Stomach (tissue), 19 donors: ENCODE measurements at places on chromosomes 1 and 21. TPM values are rescaled to one million over a fixed set of nuclear protein-coding genes. Genes with fewer than 3 reads are reported as not detected.
A peak's percentile ranks its signal among the peaks of the same experiment; 100 is the strongest.

DNA sequence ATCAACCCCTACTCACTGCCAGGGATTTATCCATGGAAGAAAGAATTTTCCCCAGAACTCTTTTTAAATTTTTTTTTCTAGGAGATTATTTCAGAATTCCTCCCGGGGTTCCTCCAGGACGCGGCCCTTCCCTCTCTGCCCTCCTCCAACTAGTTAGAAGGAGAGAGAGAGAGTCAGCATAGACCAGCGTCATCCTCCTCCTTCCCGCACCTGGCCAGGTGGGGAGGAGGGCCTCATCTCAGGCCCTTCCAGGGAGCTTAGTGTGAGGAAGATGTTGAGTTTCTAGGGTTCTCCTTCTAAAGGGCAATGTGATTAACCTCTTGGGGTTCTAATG is 63.6 kb downstream of the CDK18 start:
- H3K27me3 ChIP-seq = no peaks in the 10 kb centered on the region
- peak overlapping the region; percentile 53 for H3K4me3 ChIP-seq
- peak; percentile 23 for DNase-seq
- peak overlapping the region; percentile 73 for H3K27ac ChIP-seq

GNG12 gene
- total RNA-seq = 71.9 TPM

- no peaks in the 10 kb centered on the region for H3K36me3 ChIP-seq
- H3K4me1 ChIP-seq = no peaks in the 10 kb centered on the region
- H3K4me3 ChIP-seq = no peak overlapping the region
- H3K27ac ChIP-seq = no peak overlapping the region
These were observed 180.8 kb downstream of the TPR start for GRCh38 chr1:186194107-186194756.

DNA sequence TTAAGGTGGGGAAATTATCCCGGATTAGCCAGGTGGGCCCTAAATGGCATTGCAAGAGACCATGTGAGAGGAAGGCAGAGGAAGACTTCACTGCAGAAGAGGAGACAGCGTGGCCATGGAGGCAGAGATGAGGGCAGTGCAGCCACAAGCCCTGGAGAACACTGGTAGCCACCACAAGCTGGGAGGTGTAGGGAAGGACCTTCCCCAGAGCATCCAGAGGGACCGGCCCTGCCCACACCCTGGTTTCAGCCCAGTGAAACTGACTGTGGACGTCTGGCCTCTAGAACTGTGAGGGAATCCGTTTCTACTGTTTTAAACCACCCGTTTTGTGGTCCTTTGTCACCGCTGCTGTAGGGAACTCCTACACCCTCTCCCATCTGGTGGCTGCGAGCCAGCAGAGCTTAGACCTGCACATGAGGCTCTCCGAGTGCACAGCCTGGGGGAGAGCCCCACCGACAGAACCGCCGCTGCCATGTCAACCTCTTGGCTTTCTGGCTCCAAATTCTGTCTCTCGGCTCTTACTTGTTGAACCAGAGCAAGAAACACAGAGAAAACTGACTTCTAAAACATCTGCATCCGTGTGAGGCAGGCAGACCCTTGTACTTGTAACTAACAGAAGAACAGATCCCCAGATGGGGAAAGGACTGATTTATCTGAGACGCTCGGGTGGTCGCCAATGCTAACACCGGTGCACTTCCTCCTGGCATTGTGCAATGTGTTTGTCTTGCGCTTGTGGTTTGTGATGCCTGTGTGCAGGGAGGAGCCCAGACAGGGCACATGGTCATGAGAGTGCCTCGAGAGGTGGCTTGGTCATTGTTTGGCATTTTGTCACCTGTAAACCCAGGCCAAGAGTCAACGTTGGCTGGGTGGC is 90.8 kb upstream of the TMPRSS2 start:
- no peaks in the 10 kb centered on the region for H3K27me3 ChIP-seq
- peak overlapping the region; percentile 82 for H3K27ac ChIP-seq
- H3K4me3 ChIP-seq = no peak overlapping the region

- DNase-seq = no peak
- no peaks in the 10 kb centered on the region for H3K27me3 ChIP-seq
- H3K27ac ChIP-seq = peak overlapping the region; percentile 79
- H3K4me3 ChIP-seq = no peak overlapping the region
These were observed 74.1 kb downstream of the GADD45A start for GRCh38 chr1:67759066-67759465.

GRCh38 chr1:207670997-207671396 is 26.1 kb downstream of the CR1L start:
- peaks cover 51% of the 10 kb centered on the region for H3K27me3 ChIP-seq
- DNase-seq = no peak

- H3K27me3 ChIP-seq = no peaks in the 10 kb centered on the region
- no peak overlapping the region for H3K4me3 ChIP-seq
- no peak for DNase-seq
- no peak overlapping the region for H3K27ac ChIP-seq
- H3K4me1 ChIP-seq = no peaks in the 10 kb centered on the region
These were observed 59.9 kb upstream of the CNTN2 start for GRCh38 chr1:204983136-204983535.

DNA sequence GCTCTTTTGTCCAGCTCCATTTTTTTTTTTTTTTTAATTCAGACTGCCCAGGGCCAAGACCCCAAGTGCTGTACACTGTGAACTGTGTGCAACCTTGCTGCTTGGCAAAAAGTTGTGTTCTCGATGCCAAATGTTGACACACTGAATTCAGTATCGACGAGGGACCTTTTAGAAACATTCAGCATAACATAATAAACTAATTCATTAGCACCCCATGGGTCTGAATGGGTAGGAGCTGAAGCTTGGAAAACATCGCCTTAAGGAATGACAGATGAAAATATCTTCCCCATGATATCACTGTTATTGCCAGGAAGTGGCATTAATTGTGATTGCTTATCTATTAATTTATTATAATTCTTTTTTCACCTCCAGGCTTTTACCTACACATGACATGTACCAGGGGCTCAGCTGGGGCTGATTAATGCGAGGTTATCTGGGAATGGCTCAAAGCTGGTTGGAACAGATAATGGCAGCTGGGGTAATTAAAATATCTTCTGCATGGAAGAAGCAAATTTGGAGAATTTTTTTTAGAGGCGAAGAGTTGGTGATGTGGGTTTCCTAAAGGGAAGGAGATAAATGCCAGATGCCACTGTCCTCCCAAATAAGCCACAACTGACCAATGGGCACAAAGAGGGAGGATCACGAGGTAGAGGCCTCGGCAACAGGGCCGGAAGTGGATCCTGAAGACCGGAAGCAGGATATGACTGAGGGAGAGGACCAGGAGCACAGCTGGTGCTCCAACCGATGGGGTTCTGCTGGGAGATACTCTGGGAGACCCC is 169.3 kb downstream of the GRIK3 start:
- DNase-seq = no peak
- peaks cover 64% of the 10 kb centered on the region for H3K27me3 ChIP-seq
- H3K27ac ChIP-seq = no peak overlapping the region

GRCh38 chr1:6198646-6199297 is 623 bp downstream of the RPL22 start:
- peaks cover 56% of the 10 kb centered on the region for H3K4me1 ChIP-seq
- DNase-seq = no peak
- H3K4me3 ChIP-seq = peak overlapping the region; percentile 97
- H3K27ac ChIP-seq = peak overlapping the region; percentile 89

GRCh38 chr1:76763738-76764137 is 103.5 kb upstream of the ST6GALNAC5 start:
- no peak overlapping the region for H3K4me3 ChIP-seq
- H3K36me3 ChIP-seq = no peaks in the 10 kb centered on the region
- H3K27me3 ChIP-seq = no peaks in the 10 kb centered on the region
- H3K27ac ChIP-seq = no peak overlapping the region

- H3K27me3 ChIP-seq = no peaks in the 10 kb centered on the region
- no peaks in the 10 kb centered on the region for H3K4me1 ChIP-seq
- no peak overlapping the region for H3K27ac ChIP-seq
- DNase-seq = no peak
- H3K36me3 ChIP-seq = no peaks in the 10 kb centered on the region
These were observed 90.7 kb downstream of the ZNF281 start for GRCh38 chr1:200319148-200319547.

- H3K4me1 ChIP-seq = no peaks in the 10 kb centered on the region
- DNase-seq = no peak
- no peaks in the 10 kb centered on the region for H3K27me3 ChIP-seq
- H3K4me3 ChIP-seq = no peak overlapping the region
- no peak overlapping the region for H3K27ac ChIP-seq
These were observed 15.0 kb upstream of the KCNAB2 start for GRCh38 chr1:6030547-6031261.

GRCh38 chr1:116793357-116793935 is 39.2 kb downstream of the CD2 start:
- no peak overlapping the region for H3K4me3 ChIP-seq
- H3K4me1 ChIP-seq = no peaks in the 10 kb centered on the region
- H3K27me3 ChIP-seq = no peaks in the 10 kb centered on the region
- no peak overlapping the region for H3K27ac ChIP-seq

DNA sequence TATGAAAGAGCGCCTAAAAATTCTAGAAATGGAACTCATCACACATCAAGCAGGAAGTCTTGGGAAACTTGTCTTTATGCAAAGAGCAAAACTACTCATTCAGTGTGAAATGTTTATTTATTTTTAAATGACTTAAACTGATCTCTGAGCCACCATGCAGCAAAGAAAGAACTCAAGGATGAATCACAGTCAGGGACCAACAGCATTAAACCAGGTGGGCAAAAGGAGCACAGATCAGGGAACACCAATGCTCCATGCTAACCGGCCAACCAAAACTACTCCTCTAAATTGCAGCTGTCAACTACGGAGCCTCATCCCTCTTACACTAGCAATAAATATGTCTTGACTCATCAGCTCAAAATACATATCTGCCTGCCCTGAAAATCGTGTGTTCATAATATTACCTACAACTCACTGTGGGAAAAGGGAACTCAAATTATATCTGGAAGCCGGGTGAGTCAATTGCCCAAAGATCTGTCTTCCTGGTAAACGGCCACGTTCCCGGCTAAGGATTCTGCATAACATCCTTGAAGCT is 129.2 kb downstream of the PTPN14 start:
- no peak overlapping the region for H3K27ac ChIP-seq
- DNase-seq = no peak
- H3K4me3 ChIP-seq = no peak overlapping the region
- H3K4me1 ChIP-seq = peaks cover 27% of the 10 kb centered on the region

LAD1 gene
- total RNA-seq = 43.8 TPM

LCE1A gene
- not detected for total RNA-seq

DNA sequence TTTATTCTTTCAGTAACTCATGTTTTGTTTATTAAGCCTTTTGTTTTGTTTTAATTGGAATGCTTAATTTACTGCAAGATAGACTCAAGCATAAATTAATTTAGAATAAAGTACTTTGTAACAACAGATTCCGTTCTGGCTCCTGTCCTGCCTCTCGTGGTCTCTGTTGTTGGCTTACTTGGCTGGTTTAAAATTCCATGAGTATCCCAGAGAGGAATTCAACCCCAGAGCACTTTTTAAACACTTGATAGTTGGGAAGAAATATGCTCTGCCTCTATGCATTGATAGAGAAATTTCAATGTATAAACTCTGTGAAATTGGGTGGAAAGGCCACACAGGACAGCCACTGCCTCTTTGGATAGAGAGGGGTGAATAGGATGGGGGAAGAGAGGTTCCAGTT is 89.7 kb downstream of the ATP5PO start:
- H3K4me1 ChIP-seq = peaks cover 41% of the 10 kb centered on the region
- H3K4me3 ChIP-seq = no peak overlapping the region
- no peak overlapping the region for H3K27ac ChIP-seq
- H3K27me3 ChIP-seq = no peaks in the 10 kb centered on the region

TATDN3 gene
- 26.8 TPM for total RNA-seq

GRCh38 chr1:20978413-20978812 is 191.3 kb upstream of the HP1BP3 start:
- no peak overlapping the region for H3K27ac ChIP-seq
- no peak overlapping the region for H3K4me3 ChIP-seq
- peaks cover 5% of the 10 kb centered on the region for H3K4me1 ChIP-seq
- DNase-seq = no peak

BMP8B gene
- total RNA-seq = 5.2 TPM

LORICRIN gene
- total RNA-seq = not detected

DNA sequence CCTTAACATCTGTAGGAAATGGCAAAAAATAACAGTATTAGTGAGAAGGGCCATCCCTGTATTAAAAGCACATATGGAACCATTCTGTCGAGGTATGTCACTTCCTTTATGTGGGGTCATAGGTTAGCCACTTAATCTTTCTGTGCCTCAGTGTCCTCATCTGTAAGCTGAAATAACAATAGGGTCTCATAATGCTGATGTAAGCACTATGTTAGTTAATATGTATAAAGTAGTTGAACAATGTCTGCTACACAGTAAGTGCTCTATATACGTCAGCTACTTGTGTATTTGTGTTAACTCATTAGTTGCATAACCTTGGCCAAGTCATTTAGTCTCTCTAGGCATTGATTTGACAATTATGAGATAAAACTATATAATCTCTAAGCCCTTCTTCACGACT is 11.8 kb downstream of the PLPPR5 start:
- H3K4me1 ChIP-seq = no peaks in the 10 kb centered on the region
- H3K36me3 ChIP-seq = no peaks in the 10 kb centered on the region
- DNase-seq = no peak
- no peak overlapping the region for H3K4me3 ChIP-seq

- H3K27me3 ChIP-seq = no peaks in the 10 kb centered on the region
- no peaks in the 10 kb centered on the region for H3K36me3 ChIP-seq
- no peak overlapping the region for H3K27ac ChIP-seq
These were observed 79.3 kb upstream of the DSCAM start for GRCh38 chr21:40926238-40926637.

GRCh38 chr1:223547316-223548114 is 118.0 kb downstream of the CAPN8 start:
- H3K27me3 ChIP-seq = no peaks in the 10 kb centered on the region
- no peak overlapping the region for H3K27ac ChIP-seq
- no peak for DNase-seq
- no peaks in the 10 kb centered on the region for H3K4me1 ChIP-seq
- H3K4me3 ChIP-seq = no peak overlapping the region

OR10Z1 gene
- total RNA-seq = not detected

GRCh38 chr1:177451191-177451590 is 280.4 kb downstream of the BRINP2 start:
- no peak overlapping the region for H3K27ac ChIP-seq
- no peaks in the 10 kb centered on the region for H3K4me1 ChIP-seq
- no peak overlapping the region for H3K4me3 ChIP-seq
- peak; percentile 32 for DNase-seq
- H3K27me3 ChIP-seq = no peaks in the 10 kb centered on the region

DNA sequence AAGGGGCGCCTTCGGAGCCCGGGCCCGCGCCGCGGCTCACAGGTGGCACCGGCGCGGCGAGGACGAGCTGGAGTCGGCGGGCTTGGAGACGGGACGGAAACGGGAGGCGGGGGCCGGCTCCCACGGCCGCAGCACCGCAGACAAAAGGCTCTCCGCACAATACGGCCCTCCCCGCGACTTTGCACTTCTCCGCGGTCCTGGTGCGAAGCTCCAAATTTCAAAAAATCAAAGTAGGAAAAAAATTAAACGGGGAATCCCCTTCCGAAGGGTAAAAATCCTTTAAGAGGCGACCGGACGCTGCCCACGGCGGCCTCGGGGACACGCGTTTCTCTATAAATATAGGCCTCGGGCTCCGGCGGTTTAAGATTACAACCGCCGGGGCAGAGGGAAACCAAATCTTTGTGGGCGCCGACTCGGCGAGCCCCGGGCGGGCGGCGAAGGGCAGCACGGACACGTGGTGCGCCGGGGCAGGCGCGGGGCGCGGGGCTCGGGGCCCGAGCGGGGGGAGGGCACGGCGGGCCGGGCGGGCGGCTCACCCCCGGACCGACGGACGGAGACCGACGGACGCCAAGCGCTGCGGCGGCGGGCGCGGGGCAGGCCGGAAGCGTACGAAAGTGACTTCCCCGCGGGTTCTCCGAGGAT is 453 bp downstream of the PABPC4 start:
- H3K36me3 ChIP-seq = peaks cover 21% of the 10 kb centered on the region
- peak; percentile 61 for DNase-seq
- H3K27me3 ChIP-seq = no peaks in the 10 kb centered on the region
- H3K27ac ChIP-seq = peak overlapping the region; percentile 87
